ENCODE measurements at places on chromosomes 13 and 19. TPM values are rescaled to one million over a fixed set of nuclear protein-coding genes. Genes with fewer than 3 reads are reported as not detected.
A peak's percentile ranks its signal among the peaks of the same experiment; 100 is the strongest.

GRCh38 chr19:3761382-3762129, at the start of gene APBA3:
TSS of gene APBA3 (minus strand) at chr19:3761692. CDS start at chr19:3760264, 1,428 bp downstream.
- H3K27me3 ChIP-seq, result no peaks in the 10 kb centered on the region
- peaks cover 10% of the 10 kb centered on the region for H3K36me3 ChIP-seq
- peak within 1 kb of the TSS; percentile 97 for H3K4me3 ChIP-seq
- peak; percentile 90 for DNase-seq
- peaks cover 15% of the 10 kb centered on the region for H3K4me1 ChIP-seq
- peak within 1 kb of the TSS; percentile 99 for H3K27ac ChIP-seq

- H3K4me3 ChIP-seq, result no peak overlapping the region
- H3K4me1 ChIP-seq, result peaks cover 11% of the 10 kb centered on the region
- peaks cover 10% of the 10 kb centered on the region for H3K36me3 ChIP-seq
- no peak overlapping the region for H3K27ac ChIP-seq
- peaks cover 30% of the 10 kb centered on the region for H3K27me3 ChIP-seq
- no peak for DNase-seq
Observed at GRCh38 chr13:112904436-112904960, 64.5 kb upstream of the MCF2L start.

- no peaks in the 10 kb centered on the region for H3K27me3 ChIP-seq
- H3K36me3 ChIP-seq, result no peaks in the 10 kb centered on the region
- no peak for DNase-seq
- H3K4me3 ChIP-seq, result no peak overlapping the region
- no peak overlapping the region for H3K27ac ChIP-seq
Observed at GRCh38 chr13:114114006-114114640, 18.3 kb downstream of the RASA3 start.

DNA sequence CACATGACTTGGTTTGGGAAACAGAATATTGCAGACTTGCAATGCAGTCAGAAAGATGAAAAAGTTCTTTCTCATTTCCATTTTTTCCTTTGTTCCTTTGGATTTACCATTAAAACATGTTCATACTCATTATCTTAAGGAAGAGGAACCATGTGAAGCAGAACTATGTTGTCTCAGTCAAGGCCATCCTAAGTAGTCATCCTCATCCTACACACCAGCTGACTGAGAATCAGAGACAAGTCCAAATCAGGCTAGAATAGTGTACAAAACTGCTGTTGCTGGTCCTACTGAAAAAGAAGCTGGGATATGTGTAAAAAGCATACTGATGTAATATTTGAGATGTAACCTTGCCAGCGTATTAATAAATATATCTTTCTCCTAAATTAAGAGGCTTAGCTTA, 433.4 kb downstream of the SLITRK5 start:
- H3K4me1 ChIP-seq, result peaks cover 5% of the 10 kb centered on the region
- H3K27ac ChIP-seq, result no peak overlapping the region
- H3K36me3 ChIP-seq, result no peaks in the 10 kb centered on the region

GRCh38 chr13:80873589-80873988, 532.7 kb upstream of the SPRY2 start:
- no peak overlapping the region for H3K4me3 ChIP-seq
- no peak for DNase-seq
- H3K4me1 ChIP-seq, result peaks cover 39% of the 10 kb centered on the region
- H3K27me3 ChIP-seq, result no peaks in the 10 kb centered on the region
- no peaks in the 10 kb centered on the region for H3K36me3 ChIP-seq
- H3K27ac ChIP-seq, result no peak overlapping the region

DNA sequence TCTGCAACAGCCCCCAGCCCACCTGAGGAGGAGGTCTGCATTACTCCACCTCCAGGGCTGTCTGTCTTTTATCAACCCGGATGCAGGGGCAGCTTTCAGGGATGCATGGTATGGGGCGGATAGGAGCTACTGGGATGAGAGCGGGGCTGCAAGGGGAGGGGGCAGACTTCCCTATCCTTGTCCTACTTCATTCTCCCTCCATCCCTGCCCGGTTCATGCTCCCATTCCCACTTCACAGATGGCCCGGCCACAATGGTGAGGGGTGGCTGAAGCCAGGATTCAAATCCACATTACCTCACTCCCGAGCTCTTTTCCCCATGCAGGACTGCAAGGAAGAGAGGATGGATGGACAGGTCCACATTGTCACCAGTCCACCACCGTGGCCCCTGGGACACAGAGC, 40.5 kb upstream of the VSTM2B start:
- H3K4me3 ChIP-seq, result no peak overlapping the region
- no peaks in the 10 kb centered on the region for H3K4me1 ChIP-seq
- peak; percentile 7 for DNase-seq
- peaks cover 36% of the 10 kb centered on the region for H3K27me3 ChIP-seq
- no peaks in the 10 kb centered on the region for H3K36me3 ChIP-seq

- peak overlapping the region; percentile 80 for H3K27ac ChIP-seq
- DNase-seq, result no peak
- H3K27me3 ChIP-seq, result no peaks in the 10 kb centered on the region
Observed at GRCh38 chr19:49570138-49570856, 10.1 kb downstream of the NOSIP start.

GRCh38 chr19:46728208-46728607, 11.3 kb upstream of the PRKD2 start:
- no peak for DNase-seq
- H3K27me3 ChIP-seq, result no peaks in the 10 kb centered on the region
- H3K27ac ChIP-seq, result no peak overlapping the region
- peaks cover 15% of the 10 kb centered on the region for H3K36me3 ChIP-seq
- H3K4me3 ChIP-seq, result no peak overlapping the region

DNA sequence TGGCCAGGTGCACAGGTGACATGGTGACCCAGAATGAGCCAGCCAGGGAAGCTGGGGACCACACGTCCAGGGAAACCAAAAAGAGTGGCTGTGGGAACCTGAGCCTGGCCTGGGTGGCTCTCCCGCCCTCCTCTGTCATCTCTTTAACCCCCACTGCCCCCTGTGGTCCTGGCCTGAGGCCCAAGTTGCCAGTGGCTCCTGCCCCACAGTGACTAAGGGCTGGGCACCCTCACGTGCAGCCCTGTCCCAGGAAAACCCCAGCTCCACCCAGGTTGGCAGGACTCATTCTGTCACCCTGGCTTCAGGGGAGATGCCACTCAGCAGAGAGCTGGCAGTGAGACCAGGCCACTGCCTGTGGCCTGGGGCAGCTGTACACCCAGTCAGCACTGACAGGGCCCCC, 30.6 kb upstream of the ISYNA1 start:
- no peaks in the 10 kb centered on the region for H3K27me3 ChIP-seq
- H3K36me3 ChIP-seq, result peaks cover 8% of the 10 kb centered on the region
- no peaks in the 10 kb centered on the region for H3K4me1 ChIP-seq
- no peak overlapping the region for H3K27ac ChIP-seq
- no peak overlapping the region for H3K4me3 ChIP-seq

DNA sequence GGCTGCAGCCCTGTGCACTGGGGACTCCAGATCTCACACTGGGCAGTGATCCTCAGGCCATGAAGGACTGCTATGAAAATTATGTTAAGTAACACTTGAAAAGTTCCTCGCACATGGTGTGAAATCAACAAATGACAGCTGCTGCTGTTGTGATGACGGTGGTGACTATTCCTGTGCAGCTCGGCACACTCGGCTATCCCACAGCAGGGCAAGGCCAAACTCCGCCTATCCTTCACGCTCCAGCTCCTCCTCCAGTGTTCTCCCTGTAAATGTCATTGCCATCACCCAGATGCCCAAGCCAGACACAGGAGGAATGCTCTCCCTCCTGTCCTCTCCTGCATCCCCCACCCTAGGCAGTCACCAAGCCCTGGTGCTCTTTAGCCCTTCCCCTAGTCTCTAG, 31.3 kb downstream of the GRIK5 start:
- no peak overlapping the region for H3K4me3 ChIP-seq
- H3K27me3 ChIP-seq, result no peaks in the 10 kb centered on the region
- DNase-seq, result no peak
- no peaks in the 10 kb centered on the region for H3K4me1 ChIP-seq

DNA sequence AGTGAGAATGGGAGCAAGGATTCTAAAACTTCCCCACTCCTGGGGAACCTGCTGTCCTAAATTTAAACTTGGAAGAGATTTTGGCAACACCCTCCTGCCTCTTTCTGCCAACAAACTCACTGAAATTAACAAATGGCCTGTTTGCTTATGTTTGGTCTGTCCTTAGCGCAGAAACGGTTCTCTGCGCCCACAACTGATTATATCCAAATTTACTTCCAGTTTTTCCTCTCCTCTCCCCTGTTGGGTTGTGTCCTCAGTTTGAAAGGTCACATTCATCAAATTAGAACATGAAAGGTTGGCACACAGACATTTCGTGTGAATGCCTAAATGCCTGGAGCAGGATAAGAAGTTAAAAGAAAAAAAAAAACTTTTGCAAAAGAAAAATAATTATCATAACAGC, 56.4 kb upstream of the MRI1 start:
- H3K27me3 ChIP-seq, result peaks cover 5% of the 10 kb centered on the region
- no peaks in the 10 kb centered on the region for H3K4me1 ChIP-seq
- no peaks in the 10 kb centered on the region for H3K36me3 ChIP-seq
- no peak for DNase-seq
- H3K4me3 ChIP-seq, result no peak overlapping the region

GRCh38 chr13:26759907-26760831, at the start of gene GPR12:
TSS of gene GPR12 (minus strand) at chr13:26760786. CDS start at chr13:26759827, 959 bp downstream.
- no peak within 1 kb of the TSS for H3K27ac ChIP-seq
- peak within 1 kb of the TSS; percentile 71 for H3K4me3 ChIP-seq
- H3K36me3 ChIP-seq, result no peaks in the 10 kb centered on the region

DNA sequence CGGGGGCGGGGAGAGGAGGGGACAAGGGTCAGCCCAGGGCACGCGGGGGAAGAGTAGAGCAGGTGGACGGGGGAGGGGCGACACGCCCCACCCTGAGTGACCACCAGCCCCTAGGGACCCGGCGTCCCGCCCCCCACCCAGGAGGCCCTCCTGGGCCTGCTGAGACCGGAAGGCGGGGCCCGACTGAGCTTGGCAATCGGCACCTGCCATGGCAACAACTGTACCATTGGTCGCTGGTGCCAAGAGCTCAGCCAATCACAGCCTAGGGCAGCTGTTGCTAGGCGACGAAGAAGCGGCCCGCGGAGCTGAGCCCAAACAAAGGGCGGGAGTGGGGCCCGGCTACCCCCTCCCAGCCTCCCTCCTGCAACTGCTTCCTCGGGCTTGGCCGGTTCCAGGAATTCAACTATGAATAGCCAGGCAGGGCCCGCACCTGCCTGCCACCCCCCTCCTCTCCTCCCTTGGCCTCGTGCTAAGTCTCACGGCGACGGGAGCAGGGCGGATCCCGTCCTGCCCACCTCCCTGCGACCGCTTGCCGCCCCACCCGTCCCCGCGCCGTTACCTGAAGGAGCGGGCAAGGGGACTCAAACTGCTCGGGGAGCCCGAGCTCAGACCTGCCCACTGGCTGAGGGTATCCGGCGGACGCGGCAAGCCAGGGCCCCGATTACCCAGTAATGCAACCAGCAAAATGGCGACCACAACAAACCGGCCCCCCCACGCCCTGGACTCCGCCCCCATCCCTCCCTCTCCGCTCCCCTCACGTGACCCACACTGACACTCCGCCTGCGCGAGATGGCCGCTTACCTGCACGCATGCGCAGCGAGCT, at the start of gene DYRK1B:
Gene DYRK1B (minus strand): TSS at position 699 of the 823 bp plus-strand sequence. CDS start 2,295 bp downstream, outside the sequence.
- H3K4me3 ChIP-seq, result peak within 1 kb of the TSS; percentile 77
- DNase-seq, result peak; percentile 99
- H3K27ac ChIP-seq, result peak within 1 kb of the TSS; percentile 93
- peaks cover 19% of the 10 kb centered on the region for H3K4me1 ChIP-seq
- H3K27me3 ChIP-seq, result no peaks in the 10 kb centered on the region

DNA sequence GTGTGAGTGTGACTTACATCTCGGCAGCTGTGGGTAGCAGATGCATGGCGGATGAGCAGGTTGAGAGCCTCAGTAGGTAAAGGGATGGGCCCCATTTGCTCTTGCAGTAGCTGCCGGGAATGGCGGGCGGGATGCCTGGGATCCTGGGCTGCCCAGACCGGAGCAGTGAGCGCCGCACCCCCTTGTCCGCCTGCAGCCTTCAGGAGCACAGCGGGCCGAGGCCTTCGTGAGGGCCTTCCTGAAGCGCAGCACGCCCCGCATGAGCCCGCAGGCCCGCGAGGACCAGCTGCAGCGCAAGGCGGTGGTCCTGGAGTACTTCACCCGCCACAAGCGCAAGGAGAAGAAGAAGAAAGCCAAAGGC, 4.1 kb downstream of the POP4 start:
- H3K27ac ChIP-seq, result no peak overlapping the region
- no peaks in the 10 kb centered on the region for H3K27me3 ChIP-seq
- no peak overlapping the region for H3K4me3 ChIP-seq
- DNase-seq, result no peak
- H3K4me1 ChIP-seq, result peaks cover 10% of the 10 kb centered on the region
- peaks cover 21% of the 10 kb centered on the region for H3K36me3 ChIP-seq

- H3K27me3 ChIP-seq, result peaks cover 7% of the 10 kb centered on the region
- no peaks in the 10 kb centered on the region for H3K36me3 ChIP-seq
- H3K4me3 ChIP-seq, result peak overlapping the region; percentile 48
- no peak for DNase-seq
- peaks cover 7% of the 10 kb centered on the region for H3K4me1 ChIP-seq
Observed at GRCh38 chr19:12866416-12867119, 14.7 kb downstream of the DNASE2 start.

GRCh38 chr13:101115762-101116171, 300.5 kb downstream of the NALCN start:
- no peaks in the 10 kb centered on the region for H3K36me3 ChIP-seq
- DNase-seq, result no peak
- peaks cover 1% of the 10 kb centered on the region for H3K27me3 ChIP-seq
- H3K27ac ChIP-seq, result no peak overlapping the region

- no peak overlapping the region for H3K27ac ChIP-seq
- no peaks in the 10 kb centered on the region for H3K4me1 ChIP-seq
- no peak for DNase-seq
- H3K36me3 ChIP-seq, result no peaks in the 10 kb centered on the region
Observed at GRCh38 chr13:21106089-21106488, 44.7 kb upstream of the LATS2 start.

Gene GNA15
- total RNA-seq, result 0.13 TPM

Gene ZSWIM9
- total RNA-seq, result 9.3 TPM

Gene COL5A3
- 4.4 TPM for total RNA-seq

Gene CACNA1A
- total RNA-seq, result 0.89 TPM

Gene ZNF625
- total RNA-seq, result 24.4 TPM

Gene CCDC169
- 3.7 TPM for total RNA-seq

Gene ZNF134
- 40.5 TPM for total RNA-seq

Gene GPC6
- 112 TPM for total RNA-seq

Gene JSRP1
- 0.80 TPM for total RNA-seq

Data from mesothelial cell of epicardium (in vitro differentiated cells).